ENCODE measurements at places on chromosomes 1 and 21.
A peak's percentile ranks its signal among the peaks of the same experiment; 100 is the strongest.

DNA sequence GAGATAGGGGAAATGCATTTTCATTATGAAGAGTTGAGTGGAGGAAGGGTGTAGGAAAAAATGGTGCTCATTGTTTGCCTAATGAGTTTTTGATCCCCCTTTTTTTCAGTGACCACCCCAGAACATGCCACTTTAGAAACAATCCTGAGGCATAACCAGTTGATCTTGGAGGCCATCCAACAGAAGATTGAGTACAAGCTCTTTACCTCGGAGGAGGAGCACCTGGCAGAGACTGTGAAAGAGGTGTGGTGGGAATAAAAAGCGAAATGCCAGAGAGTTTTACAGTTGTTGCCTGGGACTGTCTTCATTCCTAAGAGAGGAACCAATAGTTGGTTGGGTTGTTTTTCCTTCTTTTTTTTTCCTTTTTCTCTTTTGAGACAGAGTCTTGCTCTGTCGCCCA, 54.3 kb upstream of the EPHA8 start:
- DNase-seq, result no peak

DNA sequence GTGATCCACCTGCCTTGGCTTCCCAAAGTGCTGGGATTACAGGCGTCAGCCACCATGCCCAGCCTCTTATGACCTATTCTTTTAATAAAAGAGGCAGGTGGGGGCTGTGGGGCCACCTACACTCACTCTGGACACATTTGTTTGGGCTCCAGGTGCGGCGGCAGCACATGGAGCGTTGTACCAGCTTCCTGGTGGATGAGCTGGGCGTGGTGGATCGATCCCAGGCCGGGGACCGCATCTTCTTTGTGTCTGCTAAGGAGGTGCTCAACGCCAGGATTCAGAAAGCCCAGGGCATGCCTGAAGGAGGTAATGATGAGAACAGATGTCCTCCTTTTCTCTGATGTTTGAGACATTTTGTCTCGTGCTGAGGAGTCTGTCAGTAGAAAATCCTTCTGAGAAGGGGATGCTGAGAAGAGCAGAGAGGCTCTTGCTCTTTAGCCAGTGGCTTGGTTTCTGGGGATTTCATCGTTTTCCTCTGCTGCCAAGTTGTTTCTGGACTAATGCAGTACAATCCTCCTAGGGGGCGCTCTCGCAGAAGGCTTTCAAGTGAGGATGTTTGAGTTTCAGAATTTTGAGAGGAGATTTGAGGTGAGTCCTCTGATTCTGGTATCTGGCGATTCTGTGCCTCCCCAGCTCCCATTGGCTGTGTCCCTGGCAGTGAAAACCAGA, 17.9 kb upstream of the MIIP start:
- peak; percentile 26 for DNase-seq

DNA sequence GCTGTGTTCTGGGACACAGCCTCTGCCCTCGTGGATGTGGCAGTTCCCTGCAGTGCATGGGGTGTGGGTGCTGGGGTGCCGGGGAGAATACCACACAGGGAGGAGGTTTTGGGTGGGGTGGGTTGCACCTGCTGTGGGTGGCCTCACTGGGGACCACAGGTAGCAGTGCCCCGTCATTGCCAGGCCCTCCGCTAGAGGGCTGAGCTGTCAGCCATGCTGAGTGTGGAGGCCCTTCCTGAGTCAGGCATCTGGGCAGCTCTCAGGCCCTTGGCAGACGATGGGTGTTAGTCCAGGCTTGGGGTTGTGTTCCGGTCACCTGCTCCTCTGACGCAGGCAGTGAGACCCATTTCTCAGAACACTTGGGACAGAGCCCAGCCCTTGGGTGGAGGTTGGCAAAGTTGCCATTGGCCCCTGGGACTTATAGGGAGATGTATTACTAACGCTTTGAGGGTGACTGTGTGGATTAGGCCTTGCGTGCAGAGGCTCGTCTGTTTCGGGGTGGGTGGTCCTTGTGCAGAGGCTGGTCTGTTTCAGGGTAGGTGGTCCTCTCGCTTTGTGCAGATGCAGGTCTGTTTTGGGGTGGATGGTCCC, 23.9 kb downstream of the PCNT start:
- DNase-seq, result no peak

GRCh38 chr1:218865591-218865990, 308.1 kb upstream of the LYPLAL1 start:
- DNase-seq, result no peak

GRCh38 chr1:183203094-183203493, 17.0 kb downstream of the LAMC2 start:
- no peak for DNase-seq

- no peak for DNase-seq
These were observed 109.4 kb downstream of the UCHL5 start for GRCh38 chr1:192949783-192950182.

DNA sequence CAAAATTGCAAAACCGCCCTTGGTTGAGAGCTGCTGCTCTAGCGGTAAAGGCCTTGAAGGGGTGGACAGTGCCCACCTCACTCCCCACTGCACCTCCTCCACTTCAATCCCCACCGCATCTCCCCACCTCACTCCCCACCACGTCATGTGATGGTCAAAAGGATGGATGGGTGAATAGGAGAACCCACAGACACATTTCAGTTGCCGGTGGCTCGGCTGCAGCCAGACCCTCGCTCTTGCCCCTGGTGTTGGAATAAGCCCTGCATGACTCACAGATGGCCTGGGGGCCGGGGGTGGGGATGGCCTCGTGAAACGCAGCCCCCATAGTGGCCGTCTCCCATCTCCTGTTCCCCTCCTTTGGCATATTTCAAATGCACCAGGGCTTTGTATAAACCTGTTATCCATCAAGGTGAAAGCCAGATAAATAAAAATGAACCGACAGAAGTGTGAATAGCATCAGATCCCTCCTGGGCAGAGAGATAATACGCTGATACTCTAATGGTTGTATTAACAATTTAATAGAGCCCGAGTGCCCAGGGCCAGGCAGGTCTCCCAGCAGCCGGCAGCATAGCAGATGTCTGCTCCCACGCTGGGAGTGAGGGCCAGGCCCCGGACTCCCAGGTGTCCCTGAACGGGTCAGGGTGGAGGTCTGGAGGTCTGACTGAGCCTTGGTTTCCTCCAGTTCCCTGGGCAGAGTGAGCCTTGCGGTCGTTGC, 300.3 kb downstream of the NPHP4 start:
- no peak for DNase-seq

- DNase-seq, result no peak
These were observed 77.6 kb downstream of the XCL2 start for GRCh38 chr1:168466092-168466713.

DNA sequence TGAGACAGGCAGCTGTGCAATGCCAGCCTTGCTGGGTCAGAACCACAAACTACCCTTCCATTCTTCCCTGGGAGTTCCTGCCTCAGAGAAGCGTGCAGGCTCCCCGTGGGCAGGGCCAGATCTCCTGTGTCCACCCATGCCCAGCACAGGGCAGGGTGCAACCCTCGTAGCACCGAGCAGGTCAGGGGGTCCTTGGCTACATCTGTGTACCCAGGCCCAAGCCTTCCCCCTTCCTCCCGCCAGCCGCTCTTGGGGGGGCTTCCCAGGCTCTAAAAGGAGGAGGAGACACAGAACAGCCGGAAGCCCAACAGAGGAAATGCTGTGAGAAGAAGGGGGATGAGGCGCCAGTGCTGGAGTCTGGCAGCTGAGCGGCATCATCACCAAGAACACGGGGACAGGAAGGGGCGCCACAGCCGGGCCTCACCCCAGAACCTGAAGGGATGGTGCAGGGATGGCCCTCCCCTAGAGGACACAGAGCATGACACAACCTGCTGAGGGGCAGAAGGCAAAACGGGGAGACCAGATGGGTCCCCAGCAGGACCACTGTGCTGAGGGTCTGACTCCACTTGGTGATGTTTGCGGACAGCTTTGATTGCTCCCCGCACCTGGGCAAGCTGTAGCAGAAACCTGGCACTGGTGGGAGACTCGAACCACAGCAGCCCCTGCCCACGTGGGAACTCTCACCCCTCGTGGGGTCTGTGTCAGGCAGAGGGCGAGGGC, 233.2 kb downstream of the NPHP4 start:
- DNase-seq, result no peak

- peak; percentile 88 for DNase-seq
These were observed at the start of gene EVA1B for GRCh38 chr1:36323636-36324352. Gene EVA1B (minus strand): TSS chr1:36323645. CDS start chr1:36323037, 608 bp downstream.

DNA sequence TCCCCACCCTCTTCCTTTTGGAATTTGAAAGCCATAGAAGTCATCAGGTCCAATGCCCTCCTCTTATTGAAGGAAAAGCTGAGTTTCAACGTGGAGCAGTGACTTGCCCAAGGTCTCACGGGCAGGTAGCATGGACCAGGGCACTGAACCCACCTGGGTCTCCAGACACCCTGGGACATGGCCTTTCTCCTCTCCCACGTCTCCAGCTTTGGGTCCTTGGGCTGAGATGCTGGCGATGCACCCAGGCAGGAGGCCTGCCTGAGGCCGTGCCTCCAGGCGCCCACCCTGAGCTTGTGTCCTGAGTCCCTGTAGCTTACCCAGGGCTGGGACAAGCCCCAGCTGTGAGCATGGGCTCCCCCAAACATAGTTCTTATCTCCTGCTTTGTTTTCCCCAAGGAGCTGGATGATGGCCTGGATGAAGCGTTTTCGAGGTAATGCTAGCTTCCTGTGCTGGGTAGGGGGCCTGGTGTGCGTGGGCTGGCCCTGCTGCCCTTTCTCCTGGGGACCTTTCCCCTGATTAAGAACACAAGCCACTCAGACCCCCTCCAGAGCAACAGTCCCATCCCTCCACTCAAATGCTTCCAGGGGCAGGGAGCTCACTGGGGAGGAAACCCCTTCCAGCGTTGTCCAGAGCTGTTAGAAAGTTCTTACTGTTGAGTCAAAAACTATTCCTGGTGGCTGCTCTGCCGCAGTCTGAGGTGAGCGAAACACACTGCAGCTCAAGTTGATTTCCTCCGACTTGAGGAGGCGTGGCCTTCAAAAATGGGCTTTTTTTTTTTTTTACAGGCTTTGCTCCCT, 21.6 kb downstream of the LDLRAP1 start:
- DNase-seq, result no peak

DNA sequence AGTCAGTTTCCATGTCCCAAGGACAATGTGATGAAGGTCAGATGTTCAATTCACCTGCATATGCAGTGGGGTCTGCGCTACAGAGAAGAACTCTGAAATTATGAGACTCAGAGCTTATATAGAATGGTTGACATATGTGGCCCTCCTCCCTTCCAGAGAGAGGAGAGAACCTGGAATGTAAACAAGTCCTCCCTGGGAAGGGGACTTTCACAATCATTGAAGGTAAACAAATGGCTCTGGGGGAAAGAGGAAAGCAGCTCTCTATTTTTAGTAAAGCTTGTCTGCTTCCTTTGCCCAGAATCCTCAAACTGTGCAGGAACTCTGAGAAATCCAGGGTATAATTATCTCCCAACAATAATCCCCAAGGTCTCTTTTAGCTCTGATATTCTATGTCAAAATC, 9.8 kb downstream of the OVGP1 start:
- no peak for DNase-seq

DNA sequence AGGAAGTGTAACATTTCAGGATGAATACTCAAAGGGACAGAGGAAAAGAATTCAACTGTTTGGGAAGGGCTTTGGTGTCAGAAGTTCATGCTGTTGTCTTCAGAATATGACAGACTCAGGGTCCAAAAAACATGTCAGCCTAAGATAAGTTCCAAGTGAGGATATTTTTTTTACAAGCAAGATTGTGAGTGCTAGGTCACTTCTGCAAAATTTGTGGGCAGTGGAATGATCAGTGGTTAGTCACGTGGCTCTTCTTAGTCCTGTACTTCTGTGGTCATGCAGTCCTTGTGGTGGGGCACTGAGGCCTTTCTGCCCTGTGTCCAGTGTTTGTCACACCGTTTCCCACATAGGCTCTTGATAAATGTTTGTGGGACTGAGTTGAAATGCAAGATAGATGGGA, 5.2 kb downstream of the RGL1 start:
- DNase-seq, result no peak

- no peak for DNase-seq
These were observed 1237.8 kb downstream of the NCAM2 start for GRCh38 chr21:22235866-22236590.

DNA sequence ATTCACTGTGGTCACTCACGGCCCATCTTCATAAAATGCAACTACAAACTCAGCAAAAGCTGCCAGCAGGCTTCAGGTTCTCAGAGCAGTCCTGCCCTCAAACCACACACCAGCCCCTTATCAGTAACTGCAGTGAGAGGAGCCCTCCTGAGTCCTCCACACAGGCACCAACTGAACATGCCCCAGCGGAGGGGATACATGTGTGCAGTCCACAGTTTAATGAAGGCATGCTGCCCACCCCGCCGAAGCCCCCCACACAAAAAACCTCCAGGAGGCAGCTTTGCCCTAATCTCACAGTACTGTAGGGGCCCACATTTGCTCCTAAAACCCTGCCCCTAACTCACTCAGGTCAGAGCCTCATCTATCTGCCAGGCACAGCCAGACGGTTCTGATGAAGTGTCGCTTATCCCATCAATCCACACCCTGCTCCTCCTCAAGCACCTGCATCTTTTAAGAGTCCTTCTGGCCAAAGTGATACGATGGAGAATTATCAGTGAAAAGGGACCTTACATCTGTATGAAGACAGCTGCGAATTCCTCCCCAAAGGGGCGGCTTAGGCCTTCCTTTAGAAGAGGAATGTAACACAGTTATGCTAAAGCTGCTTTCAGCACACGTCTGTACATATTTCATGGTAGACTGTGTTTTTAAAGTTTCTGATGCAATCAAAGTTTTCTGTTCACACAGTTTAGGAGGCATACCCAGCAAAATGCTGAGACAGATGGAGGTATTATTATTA, 3.5 kb downstream of the ABCB10 start:
- no peak for DNase-seq

DNA sequence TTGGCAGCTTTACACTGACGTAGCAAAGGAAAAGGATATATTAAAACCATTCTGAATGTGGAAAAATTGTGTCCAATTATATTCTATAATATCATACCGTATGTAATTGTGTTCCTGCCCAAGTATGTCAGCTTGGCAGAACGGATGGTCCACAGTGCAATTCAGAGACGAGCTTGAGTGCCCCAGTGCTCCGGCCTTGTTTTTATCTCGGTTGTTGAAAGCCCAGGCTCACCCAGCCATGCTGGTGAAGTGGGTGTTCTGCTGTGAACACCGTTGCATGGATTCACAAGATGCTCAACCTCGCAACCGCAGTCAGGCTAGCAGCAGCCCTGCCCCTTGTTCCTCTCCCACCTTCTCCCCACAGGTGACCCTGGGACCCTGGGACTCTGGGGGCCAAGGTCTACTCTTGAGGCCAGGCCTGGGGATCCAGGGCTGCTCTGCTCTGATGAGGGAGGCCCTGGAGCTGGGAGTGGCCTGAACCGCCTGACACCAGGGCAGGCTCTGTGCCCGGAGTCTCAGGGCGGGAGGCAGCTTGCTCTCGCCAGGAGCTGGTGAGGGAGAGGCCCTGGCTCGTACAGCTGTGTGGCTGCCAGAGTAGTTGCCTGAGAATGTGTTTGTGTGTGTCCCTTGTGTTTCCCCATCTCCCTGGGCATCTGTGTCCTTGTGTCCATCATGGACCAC, 11.2 kb downstream of the PTPRF start:
- DNase-seq, result no peak

All from hepatic stellate cell (primary cell).